Small intestine (tissue), 16 donors: ENCODE measurements at places on chromosomes 5 and 9.

DNA sequence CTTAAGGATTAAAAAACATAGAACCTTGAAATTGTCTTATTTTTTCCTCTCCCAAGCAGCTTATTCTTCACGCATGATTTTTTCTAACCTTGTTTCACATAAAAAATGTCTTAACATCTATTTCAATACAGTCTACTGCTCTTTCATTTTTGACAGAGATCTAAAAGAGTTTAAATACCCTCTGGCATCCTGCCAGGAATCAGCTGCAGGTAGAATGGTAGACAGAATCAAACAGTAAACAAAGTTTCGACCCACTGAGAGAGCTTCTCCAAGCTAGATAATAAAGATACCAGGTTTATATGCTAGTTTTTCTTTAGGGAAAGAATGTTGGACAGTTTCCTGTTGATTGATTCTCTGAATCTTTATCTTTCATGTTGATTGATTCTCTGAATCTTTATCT lies 555.8 kb upstream of the CDH9 start:
- DNase-seq, result no peak

GRCh38 chr5:111224561-111225345 lies 569 bp downstream of the CAMK4 start:
- no peak for DNase-seq

GRCh38 chr5:59607138-59607765 lies 286.3 kb downstream of the PDE4D start:
- DNase-seq, result no peak

DNA sequence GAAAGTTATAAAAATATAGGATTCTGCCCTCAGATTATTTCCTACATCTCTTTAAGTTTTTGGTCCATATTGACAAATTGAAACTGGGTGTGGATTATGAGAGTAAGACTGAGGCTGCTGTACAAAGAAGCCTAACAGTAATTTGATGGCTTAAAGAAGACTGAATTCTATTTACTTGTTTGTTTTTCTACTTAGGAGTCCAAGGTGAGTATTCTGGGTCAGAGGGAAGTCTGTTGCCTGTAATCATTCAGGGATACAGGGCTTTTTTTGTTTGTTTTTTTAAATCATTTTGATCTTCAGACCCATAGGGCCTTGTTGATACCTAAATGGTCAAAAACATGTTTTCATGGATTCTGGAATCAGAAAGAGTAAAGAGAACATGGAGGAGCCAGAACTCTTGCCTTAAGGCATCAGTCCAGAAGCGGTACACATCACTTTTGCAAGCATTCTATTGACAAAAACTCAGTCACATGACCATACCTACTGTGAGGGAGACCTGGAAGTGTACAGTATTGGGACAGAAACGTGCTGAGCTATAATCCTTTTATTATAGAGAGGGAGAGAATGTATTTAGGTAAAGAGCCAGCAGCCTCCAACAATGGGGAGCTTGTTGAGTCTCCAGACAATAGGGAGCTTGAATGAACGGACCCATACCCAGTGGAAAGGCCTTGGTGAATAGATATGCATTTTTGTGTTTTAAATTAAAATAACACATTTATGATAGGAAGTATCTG lies 102.7 kb downstream of the LRRC70 start:
- no peak for DNase-seq

DNA sequence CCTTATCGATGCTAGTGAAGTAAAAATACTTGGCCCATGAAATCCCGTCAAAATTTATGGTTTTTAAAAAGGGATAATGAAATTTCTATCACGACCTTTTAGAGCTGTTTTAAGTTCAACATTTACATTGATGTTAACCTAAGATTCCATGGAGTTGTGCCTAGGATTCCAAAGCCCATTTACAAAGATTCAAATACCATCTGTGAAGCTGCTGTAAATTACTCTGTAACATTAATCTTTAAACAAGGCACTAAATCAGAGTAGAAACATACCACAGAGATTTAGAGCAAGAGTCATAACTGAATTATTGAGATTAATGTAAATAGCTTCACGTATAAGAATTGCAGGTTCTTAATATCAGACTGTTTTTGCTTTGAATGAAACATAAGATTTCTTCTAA lies 17.7 kb downstream of the POU5F2 start:
- no peak for DNase-seq

DNA sequence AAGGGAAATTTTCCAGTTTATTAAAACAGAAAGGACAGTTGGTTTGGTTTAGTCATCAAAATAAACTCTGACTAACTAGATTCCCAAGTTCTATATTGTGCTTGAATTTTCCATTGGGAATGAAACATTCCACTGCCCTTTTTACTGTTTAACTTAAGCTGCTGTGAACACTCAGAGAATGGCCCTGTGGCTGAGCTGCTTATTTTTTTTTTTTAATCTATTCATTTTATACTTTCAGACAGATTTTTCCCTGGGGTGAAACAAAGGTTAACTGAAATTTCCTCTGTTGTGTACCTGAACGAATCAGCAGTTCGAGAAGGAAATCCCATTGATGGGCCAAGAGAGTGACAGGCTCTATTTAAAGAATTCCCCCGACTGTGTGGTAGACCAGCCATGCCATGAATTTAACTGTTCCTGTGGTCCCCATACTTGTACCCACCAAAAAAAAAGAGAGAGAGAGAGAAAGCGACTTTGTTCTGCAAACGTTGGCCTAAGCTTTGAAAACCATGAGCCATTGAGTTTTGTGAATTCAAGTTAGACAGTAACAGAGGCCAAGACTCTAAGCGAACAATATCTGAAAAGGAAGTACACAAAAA lies 138.7 kb upstream of the GRHPR start:
- DNase-seq, result no peak

DNA sequence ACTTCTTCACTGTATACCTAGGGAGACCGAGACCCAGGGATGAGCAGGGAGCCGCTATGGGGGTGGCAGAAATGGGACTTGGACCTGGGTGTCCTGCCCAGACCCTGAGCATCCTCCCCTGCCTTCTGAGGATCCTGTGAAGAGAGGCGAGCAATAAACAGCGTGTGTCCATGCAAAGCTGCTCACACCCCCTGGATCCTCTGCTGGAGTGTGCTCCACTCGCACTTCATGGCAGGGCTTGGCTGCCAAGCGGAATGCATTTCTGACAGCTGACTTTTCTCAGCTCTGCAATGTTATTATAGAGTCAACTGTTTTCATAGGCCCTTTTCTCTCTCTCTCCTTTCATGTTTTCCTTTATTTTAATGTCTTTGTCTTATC lies 31.0 kb upstream of the ALDH1B1 start:
- DNase-seq, result no peak

DNA sequence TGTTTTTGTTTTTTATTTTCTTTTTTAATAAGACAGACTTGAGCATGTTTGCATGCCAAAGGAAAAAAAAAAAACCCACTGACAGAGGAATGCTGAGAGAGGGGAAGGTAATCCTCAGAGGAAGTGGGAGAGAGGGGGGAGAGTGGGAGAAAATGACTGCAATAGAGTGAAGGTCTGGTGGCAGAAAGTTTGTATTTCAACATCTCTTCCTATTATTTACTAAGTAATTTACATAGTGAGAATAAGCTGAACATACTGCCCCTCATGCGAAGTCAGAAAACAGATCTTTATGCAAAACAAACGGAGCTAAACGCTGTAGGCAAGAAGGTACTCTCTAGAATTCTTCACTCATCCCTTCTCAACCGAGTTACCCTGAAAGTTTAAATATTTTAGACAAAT lies 45.0 kb downstream of the ELL2 start:
- DNase-seq, result no peak

DNA sequence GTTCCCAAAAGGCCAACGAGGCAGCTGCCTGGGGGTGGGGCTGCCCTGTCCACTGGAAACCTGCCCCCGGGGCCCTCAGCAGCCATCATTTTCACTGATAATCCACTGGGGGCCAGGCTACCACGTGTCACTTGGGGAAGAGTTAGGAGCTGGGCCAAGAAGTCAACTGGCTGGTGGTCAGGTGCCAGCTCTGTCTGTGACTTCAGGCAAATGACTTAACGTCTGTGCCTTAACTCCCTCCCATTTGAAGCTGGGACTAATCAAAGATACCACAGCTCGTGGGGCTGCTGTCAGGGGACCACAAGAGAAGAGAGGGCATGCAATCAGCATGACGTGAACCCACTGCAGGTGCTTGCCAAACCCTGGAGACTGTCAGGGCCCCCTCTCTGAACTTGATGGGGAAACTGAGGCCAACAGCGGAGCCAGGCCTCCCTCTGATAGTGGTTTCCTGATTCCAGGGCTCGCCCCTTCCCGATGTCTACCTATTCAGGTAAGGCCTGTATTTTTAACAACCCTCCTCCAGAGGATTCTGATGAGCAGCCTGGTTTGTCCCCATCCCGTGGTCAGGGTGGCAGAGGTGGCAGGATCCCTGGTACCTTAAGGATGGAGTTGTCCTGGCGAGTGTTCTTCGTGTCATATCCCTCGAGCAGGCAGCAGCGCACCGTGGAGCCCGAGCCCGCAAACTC lies 12.3 kb upstream of the DPM2 start:
- no peak for DNase-seq

DNA sequence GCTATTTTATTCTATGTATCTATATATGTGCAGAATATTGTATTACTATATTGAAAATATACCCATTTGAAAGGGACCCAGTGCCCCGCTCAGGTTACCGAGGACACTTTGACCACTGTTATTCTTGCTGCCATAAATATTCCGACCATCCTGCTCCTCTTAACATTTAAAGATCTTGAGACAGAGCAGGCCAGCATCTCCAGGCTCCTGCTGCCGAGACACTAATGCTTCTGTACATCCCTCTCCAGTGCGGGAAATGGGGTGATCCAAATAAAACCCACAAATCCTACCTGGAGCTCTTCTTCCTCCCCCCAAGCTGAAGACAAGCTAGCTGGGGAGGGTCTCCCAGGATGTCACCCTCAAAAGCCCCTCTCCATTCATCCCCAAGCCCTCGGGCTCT lies 3.9 kb downstream of the SH3PXD2B start:
- DNase-seq, result no peak

DNA sequence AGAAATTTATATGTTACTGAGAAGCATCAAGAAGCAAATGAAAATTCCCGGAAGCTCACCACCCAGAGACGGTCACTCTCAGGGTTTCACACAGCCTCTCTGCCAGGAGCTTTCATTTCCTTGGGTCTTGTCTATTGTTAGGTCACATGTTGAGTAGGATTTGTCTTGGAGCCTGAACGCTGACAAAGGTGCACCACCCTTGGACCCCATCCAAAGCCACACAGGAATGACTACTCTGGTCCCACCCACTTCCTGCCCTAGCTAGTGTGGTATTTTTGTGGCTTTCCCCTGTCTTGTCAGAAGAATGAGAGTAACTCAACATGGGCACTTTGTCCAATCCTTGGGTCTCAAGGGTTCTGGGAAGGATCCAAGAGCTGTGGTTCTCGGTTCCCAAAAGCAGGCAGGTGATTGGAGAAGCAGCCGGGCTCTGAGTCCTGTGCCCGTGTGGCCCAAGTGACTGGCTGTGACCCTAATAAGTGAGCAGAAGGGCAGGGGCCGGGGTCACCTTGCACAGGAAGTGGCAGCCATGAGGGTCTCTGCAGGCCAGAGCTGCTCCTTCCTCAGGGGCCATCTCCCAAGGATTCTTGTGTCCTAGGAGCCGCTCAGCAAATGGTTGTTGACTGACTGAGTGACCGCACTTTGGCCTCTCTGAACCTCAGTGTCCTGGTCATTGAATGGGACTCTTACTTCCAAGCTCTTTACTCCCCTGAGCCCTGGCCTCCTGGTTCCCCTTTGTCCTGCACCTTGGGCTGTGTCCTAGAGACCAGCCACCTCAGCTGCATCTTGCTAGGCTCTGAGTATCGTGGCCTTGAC lies 6.9 kb downstream of the FGD3 start:
- DNase-seq, result peak; percentile 68

- DNase-seq, result no peak
Observed at GRCh38 chr9:115063058-115063845, 54.7 kb downstream of the TNC start.

GRCh38 chr9:132147839-132148238 lies 14.0 kb upstream of the NTNG2 start:
- DNase-seq, result no peak

GRCh38 chr5:142016556-142016955 lies 3.7 kb upstream of the GNPDA1 start:
- DNase-seq, result no peak

GRCh38 chr5:176787676-176788075 lies 22.7 kb upstream of the UNC5A start:
- no peak for DNase-seq

DNA sequence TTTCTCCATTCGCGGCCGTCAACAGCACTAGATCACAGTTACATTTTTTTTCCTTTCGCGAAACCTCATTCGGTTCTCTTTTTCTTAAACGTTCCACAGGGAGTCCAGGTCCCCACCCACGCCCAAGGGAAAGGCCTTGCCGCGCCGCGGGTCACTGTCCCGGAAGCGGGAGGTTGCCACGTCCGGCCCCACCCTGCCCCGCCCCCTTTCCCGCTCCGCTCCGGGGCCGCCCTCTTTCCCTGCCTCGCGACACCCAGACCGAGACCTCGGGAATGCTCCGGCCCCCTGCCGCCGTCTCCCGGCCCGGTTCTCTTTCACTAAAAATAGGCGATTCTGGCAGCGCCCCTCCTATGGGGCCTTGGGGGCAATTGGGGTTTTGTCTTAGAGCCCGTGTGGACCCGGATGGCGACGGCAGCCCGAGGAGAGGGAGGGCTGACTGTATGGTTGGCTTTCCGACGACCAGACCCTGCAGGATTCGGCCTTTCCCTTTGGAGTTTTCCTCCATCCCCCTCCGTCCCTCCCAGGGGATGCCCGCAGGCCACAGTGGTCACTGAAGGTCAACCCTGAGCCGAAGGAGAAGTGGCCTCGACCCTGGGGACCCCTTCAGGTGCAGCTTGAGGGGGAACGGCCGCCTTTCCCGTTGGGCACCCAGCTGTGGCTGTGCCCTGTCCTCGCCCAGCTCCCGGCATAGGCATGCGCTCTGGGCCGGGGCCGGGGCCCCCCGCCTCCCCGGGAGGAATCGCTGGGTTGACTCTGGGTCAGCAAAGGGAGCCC lies 2.8 kb upstream of the RACK1 start:
- peak; percentile 90 for DNase-seq

- DNase-seq, result no peak
Observed at GRCh38 chr5:168851902-168852321, 272.7 kb upstream of the PANK3 start.

- no peak for DNase-seq
Observed at GRCh38 chr9:86178503-86178902, 79.1 kb upstream of the GOLM1 start.
